ENCODE measurements at places on chromosomes 12 and 14.

DNA sequence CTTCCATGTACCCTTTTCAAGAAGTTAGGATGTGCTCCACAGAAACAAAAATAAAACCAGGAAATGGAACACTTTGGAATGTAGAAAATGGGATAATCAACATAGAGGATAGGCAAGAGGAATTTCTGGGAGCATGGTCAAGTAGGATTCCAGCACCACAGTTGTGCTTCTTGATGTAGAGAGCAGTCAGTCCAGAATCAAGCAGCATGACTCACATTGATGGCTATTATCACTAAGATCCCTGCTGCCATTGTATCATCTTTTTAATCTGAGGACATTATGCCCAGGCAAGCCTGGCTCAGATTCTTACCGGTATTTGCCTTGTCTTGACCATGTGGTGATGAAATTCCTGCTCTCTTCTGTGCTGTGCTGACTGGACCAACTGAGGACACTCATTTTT, 5.7 kb downstream of the ETFRF1 start:
- no peak for DNase-seq

DNA sequence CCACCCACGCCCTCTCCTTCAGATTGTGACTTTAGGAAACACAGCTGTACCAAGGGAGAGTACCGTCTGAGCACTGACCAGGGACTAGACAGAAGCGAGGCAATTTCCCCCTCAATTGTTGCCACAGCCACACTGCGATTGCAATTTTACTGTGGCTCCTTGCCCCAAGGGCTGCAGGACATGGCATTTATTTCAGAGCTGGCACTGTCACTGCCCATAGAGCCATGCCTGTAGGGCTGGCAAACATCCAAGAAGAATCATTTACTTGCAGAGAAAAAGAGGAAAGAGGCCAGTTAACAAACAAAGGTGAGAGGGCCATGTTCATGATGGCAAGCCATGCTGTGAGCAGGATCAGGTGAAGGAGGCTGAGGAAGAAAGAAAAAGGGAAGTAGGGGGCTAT, 129.6 kb downstream of the EMP1 start:
- DNase-seq: no peak

- no peak for DNase-seq
Measured at GRCh38 chr12:69483700-69484099, 13.5 kb downstream of the FRS2 start.

DNA sequence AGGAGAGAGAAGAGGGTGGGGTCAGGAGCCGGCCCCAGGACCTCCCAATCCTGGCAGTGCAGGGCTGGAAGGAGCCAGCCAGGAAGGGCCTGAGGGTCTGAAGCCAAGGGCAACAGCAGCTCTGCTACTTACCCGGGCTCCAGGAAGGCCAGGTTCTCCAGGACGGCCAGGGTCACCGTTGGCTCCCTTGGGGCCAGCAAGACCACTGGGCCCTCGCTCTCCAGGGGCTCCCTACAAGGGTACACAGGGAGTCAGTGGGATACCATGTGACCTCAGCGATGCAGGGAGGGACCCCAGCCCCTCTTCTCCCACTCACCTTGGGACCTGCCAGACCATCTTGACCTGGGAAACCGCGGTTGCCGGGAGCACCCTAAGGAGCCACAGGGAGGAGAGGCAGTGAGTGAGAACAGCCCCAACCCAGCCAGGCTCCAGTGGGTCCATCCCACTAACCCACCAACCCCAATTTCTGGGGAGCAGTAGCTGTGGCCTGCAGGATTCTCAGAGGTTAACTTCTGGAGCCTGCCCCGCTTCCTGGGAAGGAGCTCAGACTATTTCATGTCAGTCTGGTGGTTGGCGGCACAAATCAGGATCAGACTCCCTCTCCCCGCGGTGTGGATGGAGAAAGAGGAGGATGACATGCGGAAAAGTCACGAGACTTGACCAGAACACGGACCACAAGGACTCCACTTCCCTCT, 18.5 kb downstream of the COL2A1 start:
- no peak for DNase-seq

DNA sequence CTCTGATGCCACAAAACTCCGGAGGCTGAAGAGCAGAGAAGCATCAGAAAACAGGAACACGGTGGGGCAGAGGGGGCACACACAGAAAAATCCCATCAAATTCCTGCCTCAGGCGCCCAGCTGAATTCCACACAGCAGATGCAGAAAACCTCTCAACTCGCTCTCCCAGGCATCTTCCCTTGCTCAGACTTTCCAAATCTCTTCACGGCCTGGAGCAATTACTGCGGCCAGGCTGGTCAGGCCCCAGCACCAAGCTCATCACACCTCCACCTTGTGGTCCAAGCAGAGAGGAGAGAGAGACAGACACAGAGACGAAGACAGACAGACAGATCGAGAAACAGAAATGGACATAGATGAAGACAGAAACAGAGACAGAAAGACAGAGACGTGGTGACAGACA, 89.0 kb downstream of the NCOR2 start:
- no peak for DNase-seq

DNA sequence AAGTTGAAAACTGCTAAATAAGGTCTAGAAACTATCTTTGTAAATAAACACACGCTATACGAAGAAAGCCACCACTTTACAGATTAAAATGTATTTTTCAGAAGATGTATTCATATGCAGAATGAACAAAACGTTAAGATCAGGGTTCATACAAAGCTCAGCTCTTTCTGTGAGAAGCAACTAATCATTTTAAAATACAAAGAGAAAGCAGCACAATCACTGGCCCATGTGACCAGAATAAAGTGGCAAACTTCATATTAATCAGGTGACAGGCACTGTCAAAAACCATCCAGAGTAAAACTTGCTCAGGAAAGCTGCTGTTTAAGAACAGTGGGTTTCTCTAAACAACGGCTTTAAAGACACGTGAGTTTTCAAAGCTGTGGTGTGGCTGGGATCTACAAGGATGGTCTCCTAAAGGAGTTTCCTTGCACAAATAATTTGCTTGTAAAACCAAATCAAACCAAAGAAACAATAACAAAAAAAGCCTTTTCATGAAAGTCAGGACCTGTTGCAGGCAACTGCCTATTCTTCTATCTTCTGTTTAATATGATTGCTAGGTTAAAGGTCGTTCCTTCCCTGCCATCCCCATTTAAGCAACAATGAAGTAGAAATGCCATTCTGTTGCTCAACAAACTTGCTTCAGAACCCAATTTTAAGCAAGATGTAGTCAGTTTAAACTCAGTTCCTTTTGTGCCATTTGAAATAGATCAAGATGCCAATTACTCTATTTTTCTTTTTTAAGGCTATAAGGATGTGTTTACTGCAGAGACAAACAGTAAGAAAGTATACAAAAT, 22.3 kb downstream of the SEL1L start:
- no peak for DNase-seq

GRCh38 chr14:89417465-89418225, 612 bp upstream of the FOXN3 start:
- peak; percentile 34 for DNase-seq

DNA sequence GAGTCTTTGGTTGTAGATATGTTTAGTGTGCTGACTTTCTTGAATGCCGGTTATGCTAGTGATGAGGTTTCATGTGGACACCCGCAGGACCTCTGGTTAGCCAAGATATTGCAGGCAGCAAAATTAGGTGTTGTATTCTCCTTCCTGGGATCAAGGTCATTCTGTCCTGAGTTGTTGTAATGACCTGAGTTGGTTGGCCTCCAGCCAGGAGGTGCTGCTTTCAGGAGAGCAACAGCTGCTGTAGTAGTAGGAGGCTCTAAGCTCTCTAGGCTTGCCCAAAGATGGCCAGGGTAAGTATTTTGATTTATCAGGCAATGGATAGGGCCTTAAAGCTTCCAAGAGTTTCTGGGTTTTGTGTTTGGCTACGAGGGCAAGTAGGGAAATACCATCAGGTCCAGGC, 56.0 kb upstream of the BDKRB2 start:
- DNase-seq: no peak

- DNase-seq: peak; percentile 15
Measured at GRCh38 chr14:58299401-58300330, 1.3 kb downstream of the ARID4A start.

- no peak for DNase-seq
Measured at GRCh38 chr12:3453206-3453989, 37.6 kb upstream of the PRMT8 start.

DNA sequence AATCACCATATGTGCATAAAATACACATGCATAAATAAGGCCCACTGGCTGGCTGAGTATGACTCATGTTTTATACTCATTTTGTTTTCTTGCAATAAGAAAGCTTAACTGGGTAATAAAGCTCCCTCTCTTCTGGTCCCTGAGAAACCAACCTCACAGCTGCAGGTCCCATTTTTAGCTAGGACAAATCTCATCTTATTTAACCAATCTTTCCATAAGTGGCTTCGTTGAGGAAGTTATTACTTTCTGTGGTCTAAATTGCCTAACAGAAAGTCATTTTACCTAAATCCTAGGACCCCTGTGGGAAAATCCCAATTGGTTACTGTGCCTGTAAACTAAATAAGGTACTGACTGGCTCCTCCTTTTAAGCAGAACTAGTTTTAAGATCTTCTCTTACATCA, 232.8 kb upstream of the FBXO33 start:
- DNase-seq: no peak

DNA sequence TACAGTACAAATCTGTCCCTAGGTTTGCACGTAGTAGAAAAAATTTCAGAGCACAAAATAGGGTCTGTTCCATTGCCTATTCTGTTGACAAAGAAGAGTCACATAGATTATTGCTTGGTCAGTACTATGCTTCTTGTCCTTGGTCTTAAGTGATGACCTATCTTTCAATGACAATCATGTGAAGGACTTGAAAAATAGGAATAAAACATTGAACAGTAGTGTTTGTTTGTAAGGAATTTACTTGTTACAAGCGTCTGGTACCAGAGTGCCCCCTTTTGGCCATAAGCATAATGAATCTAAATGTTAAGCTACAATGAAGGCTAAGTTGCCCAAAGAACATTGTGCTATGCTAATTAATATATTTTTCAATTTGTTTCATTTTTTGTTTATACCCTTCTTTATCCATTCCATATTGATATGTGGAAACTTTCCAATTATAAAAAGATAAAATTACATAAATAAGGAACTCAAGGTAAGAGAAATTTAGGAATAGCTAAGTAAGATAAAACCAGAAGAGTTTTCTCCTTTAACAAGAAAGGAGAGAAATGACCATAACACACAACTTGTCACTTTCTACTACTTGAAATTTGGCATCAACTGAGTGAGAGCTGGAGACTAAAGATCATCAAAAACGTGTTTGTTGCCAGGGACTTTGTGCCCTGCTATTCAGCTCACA, 204.7 kb downstream of the EPS8 start:
- peak; percentile 66 for DNase-seq

- DNase-seq: no peak
Measured at GRCh38 chr12:92473564-92473963, 229.2 kb upstream of the PLEKHG7 start.

DNA sequence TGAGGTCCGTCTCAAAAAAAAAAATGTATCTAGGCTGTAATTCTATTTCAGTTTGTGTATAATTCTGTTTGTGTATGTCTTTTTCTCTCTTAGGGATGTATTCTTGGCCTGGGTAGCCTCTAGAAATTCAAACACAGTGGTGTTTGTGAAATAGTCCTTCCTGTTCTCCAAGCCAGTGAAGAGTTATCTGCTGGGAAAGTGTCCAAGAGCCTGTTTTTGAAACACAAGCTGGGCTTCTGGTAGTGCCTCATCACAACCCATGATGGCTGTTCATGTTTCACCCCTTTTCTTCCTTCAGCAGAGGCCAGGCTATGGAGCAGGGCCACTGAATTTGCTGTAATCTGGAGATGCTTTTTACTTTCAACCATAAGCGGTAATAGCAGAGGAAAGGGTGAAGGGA, 14.7 kb downstream of the METTL3 start:
- DNase-seq: no peak

- peak; percentile 83 for DNase-seq
Measured at GRCh38 chr12:32501835-32502333, 102.5 kb downstream of the FGD4 start.

GRCh38 chr14:89628521-89628920, 211.5 kb upstream of the FOXN3 start:
- DNase-seq: no peak

GRCh38 chr12:65609359-65609771, 214.9 kb upstream of the HMGA2 start:
- no peak for DNase-seq

DNA sequence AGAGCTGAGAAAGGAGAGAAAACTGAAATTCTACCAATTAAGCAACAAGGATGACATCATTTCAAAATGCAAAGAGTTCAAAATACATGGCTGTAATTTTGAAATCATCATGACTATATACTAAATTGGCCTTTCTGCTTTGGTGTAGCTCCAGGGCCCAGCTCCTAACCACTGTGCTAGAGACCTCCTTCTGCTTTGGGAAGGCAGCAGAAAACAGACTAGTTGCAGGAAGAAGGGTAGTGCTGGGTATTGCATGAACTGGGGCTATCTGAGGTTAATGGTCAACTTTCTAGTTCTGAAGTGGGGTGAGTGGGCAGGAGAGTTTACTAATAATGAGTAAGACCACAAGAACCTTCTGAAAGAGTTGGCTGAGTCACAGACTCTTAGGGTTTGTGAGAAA, 66.2 kb downstream of the PTGER2 start:
- DNase-seq: no peak

DNA sequence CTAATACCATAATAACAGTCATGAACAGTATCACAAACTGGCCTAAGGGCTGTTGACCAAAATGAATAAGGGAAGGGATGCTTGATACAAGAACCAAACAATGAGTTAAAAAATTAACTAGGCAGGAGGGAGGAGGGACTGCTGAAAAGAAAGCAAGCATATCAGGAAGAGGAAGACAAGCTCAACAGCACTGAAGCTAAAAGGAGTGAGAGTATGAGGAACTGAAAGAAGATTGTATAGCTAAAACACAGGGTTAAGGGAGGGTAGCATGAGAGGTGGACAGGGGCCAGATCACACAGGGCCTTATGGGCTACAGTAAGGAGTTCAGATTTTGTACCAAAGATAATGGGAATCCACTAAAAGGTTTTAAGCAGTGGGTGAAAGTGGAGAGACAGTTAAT, 34.1 kb downstream of the ITGA7 start:
- DNase-seq: no peak

DNA sequence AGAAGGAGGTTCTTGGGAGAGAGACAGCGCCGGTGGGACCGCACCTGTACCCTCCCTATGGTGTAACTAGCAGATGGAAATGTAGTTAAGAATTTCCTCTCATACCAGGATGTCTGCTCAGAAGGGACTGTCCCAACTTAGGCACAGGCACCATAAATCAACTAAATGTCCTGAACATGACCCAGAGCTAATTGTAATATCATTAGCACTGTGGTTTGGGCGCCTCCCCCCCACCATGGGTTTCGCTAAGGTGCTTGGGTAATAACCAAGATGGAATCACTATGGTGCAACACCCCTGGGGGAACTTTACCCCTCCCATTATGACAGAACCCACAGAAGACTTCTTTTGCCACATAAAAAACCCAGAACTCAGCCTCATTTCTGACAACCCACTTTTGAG, 15.9 kb downstream of the ZNF641 start:
- DNase-seq: no peak

- DNase-seq: no peak
Measured at GRCh38 chr12:4307593-4308333, 13.2 kb upstream of the TIGAR start.

DNA sequence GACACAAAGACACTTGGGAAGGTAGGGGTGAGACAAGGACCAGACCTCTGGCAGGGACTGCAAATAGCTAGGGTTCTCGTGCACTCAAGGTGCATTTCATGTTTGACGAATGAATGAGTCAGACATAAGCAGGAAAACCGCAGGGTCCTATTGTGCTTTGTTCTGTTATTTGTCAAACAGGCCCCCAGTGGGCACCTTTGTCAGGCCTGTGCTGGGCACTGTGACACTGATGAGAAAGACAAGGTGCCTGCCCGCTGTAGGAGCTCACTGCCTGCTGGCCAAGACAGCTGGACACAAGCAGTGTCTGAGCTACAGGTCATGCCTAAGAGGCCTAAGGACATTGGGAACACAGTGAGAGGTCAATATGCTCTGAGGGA, 2.3 kb downstream of the OTUB2 start:
- DNase-seq: no peak
